ENCODE measurements at places on chromosomes 2 and 18.

DNA sequence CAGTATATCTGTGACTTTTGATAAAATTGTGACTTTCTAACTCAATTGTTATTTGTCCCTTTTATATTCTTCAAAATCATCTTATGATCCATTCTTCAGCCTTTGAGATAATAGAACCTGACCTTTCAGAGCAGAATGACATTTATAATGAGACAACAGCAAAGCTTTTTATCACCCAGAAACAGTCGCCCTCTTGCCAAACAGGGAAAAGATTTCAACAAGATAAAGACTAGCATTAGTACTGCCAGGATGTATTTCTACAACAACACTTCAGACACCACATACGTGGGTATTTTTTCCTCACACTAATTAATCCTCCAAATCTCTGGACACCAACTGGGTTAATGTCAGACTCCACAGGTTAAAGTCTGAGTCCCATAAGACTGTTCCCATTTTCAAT lies 249.0 kb downstream of the ZNF804A start:
- DNase-seq = no peak

- DNase-seq = no peak
Measured at GRCh38 chr2:3654011-3654410, 4.0 kb upstream of the ALLC start.

DNA sequence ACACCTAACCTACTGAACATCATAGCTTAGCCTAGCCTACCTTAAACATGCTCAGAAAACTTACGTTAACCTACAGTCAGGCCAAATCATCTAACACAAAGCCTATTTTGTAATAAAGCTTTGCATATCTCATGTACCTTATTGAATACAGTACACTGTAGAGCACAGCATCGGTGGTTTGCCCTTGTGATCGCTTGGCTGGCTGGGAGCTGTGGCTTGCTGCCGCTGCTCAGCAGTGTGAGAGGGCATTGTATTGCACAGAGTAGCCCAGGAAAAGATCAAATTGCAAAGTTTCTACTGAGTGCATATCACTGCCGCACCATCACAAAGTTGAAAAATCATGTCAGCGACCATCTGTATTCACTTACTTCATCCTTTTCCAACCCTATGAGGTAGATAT lies 62.3 kb upstream of the NCK2 start:
- no peak for DNase-seq

GRCh38 chr2:48127612-48128191 lies 221.4 kb upstream of the FBXO11 start:
- no peak for DNase-seq

DNA sequence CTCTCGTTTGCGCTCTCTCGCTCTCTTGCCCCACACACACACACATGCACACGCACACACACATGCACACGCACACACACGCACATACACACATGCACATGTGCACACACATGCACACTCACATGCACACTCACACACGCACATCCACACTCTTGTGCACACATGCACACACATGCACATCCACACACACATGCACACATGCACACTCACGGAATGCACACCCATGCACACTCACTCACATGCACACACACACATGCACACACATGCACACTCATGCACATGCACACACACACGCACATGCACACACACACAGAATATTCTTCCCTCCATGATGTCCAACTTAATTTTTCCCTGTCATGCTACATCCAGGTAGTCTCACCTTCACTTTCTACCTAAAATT lies 360.1 kb downstream of the DCC start:
- DNase-seq = no peak

DNA sequence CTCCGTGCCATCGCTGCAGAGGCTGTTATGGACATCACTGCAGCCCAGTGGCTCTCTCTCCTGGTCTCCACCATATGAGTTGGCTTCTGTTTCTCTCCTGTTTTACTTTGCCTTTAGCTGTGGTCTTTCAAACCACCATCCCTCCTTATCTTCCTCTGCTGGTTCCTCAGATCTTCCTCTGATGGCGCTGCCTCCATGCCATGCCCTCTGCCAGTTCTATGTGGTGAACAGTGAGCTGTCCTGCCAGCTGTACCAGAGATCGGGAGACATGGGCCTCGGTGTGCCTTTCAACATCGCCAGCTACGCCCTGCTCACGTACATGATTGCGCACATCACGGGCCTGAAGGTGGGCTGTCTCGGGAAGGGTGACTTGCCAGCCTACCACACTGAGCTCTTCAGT lies 13.1 kb downstream of the TYMS start:
- DNase-seq = no peak

DNA sequence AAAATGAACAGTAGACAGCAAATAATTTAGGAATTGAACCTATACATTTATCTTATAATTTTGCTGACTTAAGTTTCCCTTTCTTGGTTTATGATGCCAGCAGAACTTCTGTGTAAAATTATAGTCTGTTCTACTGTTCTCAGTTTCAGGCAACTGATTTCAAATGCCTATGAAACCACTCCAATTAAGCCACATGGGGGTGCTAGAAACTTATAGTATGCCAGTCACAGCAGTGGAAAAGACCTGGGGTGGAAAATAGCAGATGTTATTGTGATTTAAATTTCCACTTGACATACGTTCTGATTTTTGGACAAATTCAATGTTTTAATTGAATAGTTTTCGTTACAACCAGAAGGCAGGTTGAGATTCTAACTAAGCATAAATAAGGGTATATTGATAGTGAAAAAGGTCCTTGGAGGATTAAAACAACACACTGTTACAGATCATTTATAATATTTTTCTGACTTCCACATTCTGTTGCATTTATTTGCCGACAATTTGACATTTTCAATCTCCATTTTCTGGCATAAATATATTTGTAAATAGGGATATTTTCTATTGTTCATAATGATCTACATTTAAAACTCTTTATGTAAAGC lies 61.4 kb downstream of the CPS1 start:
- no peak for DNase-seq

GRCh38 chr2:223832241-223832903 lies 5.0 kb downstream of the AP1S3 start:
- DNase-seq = no peak

Measured in T-helper 22 cell (primary cell).